ENCODE measurements at places on chromosomes 11 and 22.

DNA sequence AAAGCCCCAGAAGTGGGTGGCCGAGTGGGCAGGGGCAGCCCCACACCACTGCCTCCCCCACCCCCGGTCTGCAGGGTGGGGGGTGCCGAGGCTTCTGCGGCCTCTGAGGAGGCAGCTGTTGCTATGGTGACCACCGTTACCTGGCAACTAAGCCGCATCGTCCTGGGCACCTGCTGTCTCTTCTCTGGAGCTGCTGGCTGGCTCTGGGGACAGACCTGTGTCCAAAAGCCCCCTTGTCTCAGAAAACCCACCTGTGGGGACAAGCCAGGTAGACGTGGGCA lies 79.9 kb upstream of the PRR5 start:
- no peak for DNase-seq

DNA sequence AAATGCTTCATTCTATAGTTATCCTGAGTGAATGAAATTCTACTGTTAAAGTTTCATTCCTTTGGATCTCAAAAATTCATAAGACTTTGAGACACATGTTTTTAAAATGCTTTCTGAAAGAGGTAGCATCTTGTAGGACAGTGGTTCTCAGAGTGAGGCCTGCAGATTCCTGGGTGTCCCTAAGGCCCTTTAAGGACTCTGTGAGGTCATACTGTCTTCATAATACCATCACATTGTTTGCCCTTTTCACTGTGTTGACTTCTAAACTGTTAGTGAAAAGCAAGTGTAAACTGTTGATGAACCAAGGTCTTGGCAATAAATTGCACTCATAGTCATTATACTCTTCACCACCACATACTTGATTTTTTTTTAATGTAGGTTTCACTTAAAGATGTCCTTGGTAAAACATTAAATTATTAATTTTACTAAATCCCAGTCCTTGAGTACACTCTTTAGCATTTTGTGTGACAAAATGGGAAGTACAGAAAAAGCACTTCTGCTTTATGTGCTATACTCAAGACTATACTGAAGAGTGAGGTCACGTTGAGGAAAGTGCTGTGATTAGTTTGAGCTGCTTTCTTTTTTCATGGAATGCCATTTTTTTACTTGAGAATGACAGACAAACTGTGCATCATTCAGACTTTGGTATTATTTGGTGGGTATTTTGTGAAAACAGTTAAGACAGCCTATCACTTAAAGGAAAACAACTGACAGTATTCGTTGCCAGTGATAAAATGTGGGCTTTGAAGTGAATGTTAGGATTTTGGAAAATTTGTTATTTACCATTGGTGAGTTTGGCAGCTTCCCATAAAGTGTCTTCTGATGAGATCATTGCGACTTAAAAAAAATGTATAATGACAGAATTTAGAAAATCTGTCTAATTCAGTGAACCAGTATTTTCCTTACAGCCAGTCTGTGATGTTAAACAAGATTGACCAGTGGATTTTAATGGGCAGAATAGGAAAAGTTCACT lies 61.1 kb downstream of the SPECC1L start:
- DNase-seq = no peak

DNA sequence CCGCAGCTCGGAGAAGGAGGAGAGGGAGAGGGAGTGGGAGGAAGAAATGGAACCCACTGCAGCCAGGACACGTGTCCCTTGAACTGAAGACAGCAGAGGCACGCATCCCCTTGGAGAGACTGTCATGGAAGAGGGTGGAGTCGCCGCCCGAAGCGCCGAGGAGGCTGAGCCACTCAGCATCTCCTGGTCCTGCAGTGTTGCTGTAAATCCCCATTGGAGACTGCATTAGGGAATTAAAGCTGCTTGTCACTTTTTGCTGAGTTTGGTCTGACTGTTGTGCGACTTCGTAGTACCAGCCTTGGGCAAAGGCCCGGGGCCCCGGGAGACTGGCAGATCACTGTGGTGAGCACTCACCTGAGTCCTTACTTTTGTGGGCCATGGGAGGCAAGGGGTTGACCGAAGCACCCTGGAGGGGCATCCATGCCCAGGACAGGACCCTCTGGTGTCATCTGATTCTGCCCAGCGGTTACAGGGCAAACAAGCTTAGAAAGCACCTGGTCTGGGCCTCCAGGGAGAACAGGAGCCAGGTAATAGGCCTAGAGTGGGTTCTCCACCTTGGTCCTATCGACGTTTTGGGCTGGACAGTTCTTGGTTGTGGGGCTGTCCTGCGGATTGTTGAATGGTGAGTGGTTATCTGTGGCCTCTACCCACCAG lies 797 bp downstream of the VPREB1 start:
- no peak for DNase-seq

DNA sequence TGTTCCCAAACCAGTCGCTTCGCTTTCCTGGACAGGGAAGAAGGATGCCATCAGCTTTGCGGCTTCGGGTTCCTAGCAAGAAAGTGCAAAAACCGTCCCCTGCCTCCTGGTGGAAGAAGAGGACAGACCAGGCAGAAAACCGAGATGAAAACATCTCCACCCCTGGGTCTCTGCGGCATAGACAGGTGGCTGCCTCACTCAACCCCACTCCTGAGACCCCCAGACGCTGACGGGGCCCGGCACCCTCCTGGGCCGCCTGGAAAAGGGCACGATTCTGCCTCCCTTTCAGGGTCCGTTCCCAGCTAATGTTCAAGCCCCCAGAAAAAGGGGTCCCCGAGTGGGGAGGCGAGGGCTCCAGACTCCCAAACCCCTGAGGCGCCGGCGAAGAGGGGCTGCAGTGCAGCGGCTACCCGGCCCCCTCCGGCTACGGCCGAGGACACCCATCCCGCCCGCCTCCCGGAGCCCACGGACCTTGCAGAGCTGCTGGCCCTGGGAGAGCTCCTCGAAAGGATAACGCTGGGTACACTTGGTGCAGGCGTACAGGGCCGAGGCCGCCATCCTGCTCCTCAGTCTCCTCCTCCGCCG lies 569 bp downstream of the FAM76B start:
- peak; percentile 13 for DNase-seq

DNA sequence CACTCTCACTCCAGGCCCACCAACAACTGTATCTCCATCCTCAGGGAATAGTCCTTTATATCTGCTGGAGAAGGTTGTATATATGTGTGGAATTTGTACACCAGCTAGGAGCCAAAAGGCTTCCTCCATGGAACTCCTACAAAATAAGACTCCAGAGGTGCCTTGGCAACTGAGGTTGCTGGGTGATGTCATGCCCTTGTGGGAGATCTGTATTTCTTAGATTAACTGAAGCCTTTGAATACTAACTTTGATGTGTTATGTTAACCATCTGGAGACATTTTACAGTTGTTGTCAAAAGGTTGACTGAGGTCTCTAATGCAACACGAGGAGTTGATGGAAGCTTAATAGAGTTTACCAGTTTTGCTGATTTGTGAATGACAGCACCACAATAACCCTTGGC lies 139.5 kb upstream of the TTC12 start:
- DNase-seq = no peak

DNA sequence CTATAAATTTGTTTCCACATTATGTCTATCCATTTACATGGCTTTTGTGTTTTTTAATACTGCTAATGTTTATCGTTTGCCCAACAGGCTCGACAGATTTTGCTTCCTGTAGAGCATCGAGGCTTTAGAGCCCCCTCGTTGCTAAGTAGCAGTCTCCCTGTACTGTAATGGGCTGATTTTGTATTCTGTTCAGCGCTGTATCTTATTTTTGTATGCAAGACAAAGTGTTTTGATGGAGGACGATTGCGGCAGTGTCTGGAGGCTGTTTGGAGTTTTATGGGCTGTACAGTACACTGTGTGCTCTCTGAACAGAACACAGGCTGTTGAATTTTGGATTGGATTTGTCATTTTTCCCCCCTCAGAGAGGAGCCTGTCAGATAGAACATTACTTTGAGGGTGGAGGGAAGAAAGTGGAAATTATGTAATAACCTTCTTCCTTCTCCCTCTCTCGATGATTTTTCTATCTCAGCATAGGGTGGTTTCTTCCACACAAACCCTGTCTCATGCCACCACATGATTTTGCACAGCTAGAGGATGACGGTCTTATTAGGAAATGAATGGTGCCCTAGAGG lies 104.4 kb downstream of the ZBTB16 start:
- DNase-seq = no peak

DNA sequence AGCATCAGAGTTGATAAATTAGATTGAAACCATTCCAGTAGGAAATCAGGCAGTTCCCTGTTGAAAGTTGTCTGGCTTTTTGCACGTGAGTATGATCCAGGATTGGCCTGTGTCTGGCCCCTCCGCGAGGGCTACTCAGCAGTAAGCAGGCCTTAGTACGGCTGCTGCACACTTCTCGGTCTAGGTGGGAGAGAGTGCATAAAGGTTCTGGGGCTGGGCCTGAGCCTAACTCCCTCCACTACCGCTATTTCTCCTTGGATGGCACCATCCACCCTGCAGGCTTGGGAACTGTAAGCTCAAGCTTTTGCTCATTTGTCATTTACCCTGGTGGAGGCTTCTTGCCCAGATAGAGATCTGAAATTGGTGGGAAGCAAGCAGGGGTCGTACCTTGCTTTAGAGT lies 22.0 kb downstream of the TUB start:
- DNase-seq = no peak

GRCh38 chr11:129396454-129396853 lies 20.8 kb downstream of the BARX2 start:
- DNase-seq = no peak

- no peak for DNase-seq
Observed at GRCh38 chr11:111596319-111596718, 5.9 kb upstream of the SIK2 start.

- no peak for DNase-seq
Observed at GRCh38 chr11:11969380-11970215, 38.8 kb downstream of the DKK3 start.

DNA sequence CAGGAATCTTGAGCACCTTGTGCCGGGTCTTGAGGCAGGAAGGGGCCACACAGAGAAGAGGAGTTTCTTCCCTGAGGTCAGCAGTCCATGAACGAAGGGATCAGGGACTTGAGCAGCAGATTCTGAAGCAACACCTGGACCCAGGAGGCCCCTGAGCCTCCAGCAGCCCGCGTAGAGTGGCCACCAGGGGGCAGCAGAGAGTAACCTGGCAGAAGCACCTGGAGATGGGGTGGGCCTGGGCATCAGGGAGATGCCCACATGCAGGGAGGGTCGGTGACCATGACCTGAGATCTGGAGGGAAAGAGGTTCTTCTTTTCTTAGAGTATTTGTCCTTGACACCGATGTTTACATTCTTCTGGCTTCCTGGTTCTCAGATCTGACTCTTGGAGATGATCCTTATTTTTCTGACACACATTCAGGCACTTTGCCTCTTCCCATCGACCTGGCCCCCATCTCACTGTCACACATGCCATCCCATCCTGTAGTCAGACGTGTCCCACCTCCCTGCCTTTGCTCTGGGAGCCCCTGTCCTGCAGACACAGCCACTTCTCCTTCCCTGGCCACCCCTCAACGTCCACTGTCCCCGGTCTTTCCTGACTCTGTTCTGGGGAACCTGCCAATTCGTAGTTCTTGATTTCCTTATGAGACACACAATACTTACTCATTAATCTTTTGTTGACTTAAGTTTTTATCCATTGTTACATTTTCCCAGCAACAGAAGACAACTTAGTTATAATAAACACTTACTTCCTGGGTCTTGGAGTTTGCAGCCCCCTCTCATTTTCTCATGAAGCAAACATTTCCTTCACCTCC lies 66.5 kb downstream of the GGTLC2 start:
- DNase-seq = peak; percentile 30

- no peak for DNase-seq
Observed at GRCh38 chr11:123082977-123083376, 21.0 kb upstream of the HSPA8 start.

DNA sequence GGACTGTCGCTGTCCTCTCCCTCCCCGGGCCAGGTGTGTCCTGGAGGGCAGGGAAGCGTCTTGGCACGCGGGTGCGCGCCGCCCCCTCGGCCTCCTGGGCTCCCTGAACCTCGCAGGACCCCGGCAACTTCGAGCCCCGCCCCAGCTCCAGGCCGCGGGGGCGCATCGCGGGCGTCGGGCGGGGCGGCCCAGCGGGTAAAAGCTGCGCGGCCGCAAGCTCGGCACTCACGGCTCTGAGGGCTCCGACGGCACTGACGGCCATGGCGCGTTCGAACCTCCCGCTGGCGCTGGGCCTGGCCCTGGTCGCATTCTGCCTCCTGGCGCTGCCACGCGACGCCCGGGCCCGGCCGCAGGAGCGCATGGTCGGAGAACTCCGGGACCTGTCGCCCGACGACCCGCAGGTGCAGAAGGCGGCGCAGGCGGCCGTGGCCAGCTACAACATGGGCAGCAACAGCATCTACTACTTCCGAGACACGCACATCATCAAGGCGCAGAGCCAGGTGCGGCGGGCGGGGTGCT lies at the start of gene CST6:
Gene CST6 (plus strand): TSS at position 224 of the 519 bp plus-strand sequence. CDS start 37 bp downstream, at position 261.
- DNase-seq = no peak

GRCh38 chr11:116984186-116984585 lies 114.0 kb downstream of the SIK3 start:
- DNase-seq = no peak

GRCh38 chr11:1866776-1867175 lies 13.9 kb downstream of the LSP1 start:
- no peak for DNase-seq

DNA sequence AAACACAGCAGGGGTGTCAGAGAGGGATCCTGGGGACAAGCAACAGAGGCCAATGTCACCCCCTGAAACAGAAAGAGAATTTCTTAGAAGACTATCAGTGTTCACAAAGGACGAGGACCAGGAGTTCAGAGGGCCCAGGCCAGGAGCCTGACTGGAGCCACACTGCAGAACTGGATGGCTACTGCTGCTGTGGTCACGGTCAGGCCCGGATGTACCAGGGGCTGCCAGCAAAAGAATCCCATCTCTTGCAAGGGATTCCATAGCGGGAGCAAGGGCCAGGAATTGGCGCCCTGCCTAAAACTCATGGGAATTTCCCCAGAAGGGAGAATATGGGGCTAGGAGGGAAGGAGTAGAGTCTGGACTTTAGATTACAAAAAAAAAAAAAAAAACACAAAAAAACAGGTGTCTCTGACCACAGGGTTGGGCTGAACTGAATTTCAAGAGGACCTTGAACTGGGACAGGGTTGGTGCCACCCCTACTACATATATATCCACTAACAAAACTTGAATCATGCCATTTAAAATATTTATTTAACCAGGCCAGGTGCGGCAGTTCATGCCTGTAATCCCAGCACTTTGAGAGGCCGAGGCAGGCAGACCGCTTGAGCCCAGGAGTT lies 15.7 kb upstream of the KCTD14 start:
- DNase-seq = no peak

GRCh38 chr11:13346470-13346869 lies 68.9 kb downstream of the BMAL1 start:
- DNase-seq = no peak

All from RWPE1 (cell line).